ENCODE measurements at places on chromosomes 3 and 15.

DNA sequence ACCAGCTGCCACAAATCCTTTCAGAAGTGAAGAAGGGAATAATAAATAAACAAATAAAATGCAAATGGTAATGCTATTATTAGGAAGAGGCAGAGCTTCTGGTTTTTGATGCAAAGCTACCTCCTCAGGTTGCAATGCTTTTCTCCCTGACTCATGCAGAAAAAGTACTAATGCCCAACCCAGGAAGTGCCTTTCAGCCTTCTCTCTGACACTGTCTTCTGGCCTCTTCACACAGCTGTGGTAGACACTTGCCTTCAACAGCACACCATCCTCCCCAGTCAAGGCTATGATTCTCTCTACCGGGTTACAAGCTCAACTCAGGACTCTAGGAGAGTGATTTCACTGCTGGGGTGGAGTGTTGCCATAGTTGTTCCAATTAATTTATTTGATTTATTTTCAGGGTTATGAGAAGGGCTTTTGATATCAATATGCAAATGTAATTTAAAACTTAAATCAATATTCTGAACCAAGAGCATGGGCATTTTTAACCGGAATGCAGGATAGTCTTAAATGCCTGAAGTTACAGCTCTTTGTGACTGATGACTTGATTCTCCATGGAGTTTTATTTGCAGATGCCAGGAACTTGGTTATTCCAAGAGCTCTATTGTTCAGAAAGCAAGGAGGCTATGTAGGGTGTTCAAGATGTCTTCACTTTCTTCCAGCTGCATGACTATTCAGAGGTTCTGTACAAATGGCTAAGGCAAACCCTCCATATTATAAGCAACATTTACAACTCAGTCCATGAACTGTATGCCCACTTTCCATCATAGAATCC is 27.1 kb upstream of the GALNT15 start:
- DNase-seq: no peak

GRCh38 chr3:43734685-43735084 is 43.9 kb downstream of the ABHD5 start:
- no peak for DNase-seq

DNA sequence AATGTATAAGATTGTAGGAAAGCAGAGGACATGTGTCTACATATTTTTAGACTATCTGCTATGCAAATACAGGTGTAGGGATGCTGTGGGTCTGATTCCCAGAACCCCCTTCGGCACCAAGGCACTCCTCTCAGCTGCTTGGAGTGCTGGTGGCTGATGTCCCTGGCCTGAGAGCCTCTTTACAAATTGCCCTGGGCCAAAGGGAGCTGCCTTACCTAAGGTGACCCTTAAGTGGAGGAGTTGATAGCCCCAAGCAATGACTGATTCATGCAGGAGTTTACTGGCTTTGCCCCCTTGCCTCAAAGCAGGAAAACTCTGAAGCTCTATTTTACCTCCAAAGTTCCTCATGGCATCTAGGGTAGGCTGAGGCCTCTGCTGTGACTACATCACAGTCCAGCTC is 83.0 kb downstream of the ZNF385D start:
- DNase-seq: no peak

DNA sequence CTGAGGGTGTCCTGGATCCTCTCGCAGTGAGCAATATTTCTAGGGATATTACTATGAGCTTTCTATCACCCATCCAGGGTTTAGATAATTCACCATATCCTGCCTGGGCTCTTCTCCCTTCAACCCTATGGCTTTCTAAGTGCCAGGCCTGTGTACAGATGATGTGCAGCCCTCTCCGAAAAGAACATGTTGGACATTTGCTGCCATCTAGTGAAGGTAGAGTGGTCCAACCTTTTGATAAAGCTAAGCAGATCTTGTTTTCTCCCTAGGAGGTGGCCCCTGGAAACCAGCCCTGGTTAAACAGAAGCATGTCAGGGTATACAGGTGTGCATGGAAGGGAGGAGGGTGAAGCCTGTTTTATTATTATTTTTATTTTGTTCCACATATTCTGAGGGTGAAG is 27.9 kb upstream of the SCN10A start:
- DNase-seq: no peak

DNA sequence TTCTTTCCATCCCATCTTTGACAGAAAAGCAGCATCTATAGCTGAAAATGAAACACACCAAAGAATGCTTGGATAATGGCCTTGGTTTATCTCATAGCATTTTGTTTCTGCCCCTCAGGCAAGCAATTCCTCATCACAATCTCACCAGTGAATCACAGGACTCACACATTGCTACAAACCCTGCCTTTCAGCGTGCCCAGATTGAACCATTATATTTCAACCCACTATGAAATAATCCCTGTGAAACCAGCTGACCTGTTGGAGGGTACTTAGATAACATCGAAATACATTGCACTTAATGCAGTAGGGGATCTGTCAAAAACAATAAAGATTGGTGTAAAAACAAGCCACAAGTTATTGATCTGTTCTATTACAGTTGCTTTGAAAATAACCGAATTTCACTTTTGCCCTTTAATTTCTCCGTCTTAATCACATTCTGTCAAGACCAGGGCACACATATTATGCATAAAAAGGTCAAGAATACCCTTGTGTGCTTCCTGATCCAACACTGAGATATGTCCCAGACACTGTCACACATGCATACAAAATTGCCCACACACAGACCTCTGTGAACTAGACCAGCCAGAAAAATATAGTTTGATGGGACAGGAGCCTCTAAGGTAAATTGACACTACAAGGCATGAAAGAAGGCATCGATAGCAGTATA is 839.8 kb downstream of the NTRK3 start:
- no peak for DNase-seq

DNA sequence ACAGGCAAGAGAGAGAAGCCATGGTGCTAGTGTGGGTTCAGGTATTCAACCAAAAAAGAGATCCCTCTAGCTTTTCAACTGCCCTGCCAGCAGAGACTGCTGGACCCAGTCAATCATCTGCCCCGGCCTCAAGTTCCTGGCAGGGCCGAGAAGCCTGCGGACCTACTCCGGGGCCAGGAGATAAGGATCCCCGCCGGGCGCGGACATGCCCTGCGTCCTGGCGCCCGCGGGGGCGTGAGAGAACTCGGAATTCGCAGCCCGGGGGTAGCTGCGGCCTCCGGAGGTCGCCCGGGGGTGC is 821 bp upstream of the MAGI1 start:
- no peak for DNase-seq

- no peak for DNase-seq
Measured at GRCh38 chr3:61812517-61812916, 251.1 kb downstream of the PTPRG start.

DNA sequence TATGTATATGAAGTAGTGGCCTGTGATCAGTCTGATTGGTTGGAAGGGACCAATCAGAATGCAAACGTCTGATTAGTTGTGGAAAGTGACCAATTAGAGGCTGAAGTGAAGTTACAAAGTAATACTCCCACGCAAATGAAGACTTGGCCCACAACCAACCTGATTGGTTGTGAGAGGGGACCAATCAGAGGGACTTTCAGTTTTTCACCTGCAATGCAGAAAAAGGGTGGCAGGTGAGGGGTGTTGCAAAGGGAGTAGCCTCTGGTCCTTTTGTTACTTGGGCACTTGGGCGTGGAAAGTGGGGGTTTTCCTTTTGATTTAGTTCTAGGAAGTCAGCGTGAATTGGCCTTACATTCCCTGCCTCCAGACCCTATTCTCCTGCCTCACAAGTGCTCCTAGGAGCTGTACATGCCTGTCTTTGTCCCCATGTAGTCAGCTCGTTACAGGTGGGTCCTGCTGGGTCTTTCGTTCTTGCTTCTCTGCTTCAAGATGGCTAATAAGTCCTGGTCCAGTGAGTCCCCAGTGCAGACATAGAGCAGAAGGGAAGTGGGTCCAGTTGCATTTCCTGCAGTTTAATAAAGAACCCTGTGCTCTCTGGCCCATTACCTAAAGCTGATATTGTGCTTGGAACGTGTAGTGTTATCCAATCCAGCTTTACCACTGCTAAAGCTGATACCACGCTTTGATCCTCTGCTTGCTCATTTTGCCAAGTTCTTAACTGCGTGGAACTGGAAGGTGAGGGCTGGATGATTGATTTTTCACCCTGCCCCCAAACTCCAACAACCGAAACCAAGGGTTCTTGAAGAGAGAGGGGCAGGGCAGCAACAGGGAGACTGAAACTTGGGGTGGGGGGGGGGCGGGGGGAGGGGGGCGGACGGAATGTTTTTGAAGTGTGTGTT is 46.0 kb upstream of the CD47 start:
- DNase-seq: no peak

Data from NCI-H187 (cell line).